ENCODE measurements at places on chromosomes 1 and 21.
A peak's percentile ranks its signal among the peaks of the same experiment; 100 is the strongest.

DNA sequence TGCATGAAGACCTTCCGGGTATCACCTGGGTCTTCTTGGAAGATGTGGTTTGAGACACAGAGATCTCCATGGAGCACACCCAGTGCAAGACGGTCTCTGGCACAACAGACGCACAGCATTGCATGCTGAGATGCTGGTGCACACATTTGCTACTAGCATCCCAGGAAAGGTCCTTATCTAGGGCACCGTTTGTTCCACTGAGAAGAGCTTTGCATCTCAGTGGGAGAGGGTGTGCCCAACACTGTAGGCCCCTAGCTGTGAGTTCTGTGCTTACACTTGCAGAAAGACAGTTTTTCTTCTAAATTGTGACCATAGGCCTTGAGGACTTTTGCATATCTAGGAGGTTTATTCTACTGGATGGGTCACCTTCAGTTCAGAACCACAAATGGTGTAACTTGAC, 554.1 kb downstream of the MATN1 start:
- DNase-seq: no peak

DNA sequence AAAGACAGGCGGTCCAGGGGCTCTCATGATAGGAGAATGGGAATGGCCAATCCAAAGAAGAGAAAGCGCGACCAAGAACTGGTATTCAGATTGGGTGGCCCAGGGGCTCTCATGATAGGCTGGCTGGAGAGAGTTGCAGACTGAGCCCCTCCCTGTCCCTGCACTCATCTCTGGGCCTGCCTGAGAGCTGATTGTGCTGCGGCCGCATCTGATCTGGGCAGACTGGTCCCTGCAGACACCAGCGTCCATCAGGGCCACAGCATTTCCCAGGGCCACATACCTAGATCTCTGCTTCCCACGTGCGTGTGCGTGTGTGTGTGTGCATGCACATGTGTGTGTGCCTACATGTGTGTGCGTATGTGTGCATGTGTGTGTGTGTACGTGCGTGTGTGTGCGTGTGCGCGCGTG, 30.4 kb upstream of the MAN1C1 start:
- no peak for DNase-seq

DNA sequence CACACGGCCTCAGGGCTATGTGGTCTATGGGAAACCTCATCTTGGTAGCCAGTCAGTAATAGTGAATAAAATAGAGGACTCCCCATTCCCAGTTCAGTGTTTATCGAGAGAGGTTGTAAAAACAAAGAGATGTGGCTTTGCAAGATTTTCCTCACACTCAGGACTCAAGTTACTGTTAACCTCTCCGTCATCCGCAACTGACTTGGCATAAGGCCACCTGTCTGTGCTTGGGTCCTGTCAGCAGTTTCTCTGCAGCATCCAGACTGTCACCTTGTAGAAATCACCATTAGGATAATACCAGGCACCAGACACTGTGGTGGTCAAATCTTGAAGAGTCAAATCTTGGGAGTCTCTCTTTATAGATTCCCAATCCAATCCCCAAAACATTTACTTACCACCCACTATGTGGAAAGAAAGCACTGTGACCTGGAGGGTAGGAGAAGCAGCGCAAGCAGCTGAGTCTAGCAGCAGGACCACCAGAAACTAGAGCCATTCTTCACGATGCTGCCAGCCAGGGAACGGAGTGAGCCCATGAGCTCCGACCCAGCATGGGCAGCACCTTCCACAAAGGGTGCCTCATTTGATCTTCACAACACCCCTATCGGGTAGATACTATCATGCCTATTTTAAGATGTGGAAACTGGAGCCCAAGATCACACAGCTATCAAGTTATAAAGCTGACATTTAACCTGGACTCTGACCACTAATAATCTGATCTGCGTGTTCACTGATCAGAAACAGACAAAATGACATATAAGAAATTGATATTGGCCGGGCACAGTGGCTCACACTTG, 5.6 kb upstream of the GPR25 start:
- no peak for DNase-seq

DNA sequence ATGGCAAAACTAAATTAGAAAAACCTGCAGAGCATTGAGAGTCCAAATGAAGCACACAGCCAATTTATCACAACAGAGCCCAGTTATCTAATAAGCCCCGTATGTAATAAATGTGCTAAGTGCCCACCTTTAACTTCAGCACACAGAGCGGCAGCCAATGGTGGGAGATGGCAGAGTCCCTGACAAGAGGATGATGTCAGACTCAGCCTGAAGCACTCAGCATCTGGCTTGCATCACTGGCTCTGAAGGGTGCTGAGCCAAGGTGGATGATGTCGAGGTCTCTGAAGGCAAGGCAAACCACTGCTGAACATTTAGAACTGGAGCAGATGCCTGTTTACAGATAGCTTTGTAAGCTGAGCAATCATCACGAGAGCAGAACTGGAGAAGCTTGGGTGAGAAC, 118.3 kb downstream of the NUF2 start:
- no peak for DNase-seq

- DNase-seq: no peak
Observed at GRCh38 chr1:225418059-225418458, 9.8 kb downstream of the LBR start.

- DNase-seq: no peak
Observed at GRCh38 chr1:204299814-204300365, 59.8 kb downstream of the PLEKHA6 start.

GRCh38 chr1:167899253-167899681, 14.7 kb downstream of the ADCY10 start:
- DNase-seq: no peak

DNA sequence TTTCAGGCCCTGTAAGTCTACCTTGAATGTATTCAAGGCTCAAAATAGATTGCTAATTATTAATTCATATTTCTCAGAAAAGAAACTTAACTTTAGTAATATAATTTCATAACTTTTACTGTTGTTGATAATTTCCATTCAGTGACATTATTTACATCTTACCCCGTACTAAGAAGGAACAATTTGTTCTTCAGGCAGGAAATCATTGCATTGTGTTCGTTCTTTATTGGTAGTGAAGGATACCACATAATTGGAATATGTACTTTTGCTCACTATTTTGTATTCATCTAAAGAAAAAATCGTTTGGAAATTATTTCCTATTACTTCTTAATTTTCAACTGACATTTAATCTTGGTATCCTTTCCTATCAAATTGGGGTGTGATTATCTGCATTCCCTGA, 39.4 kb downstream of the CTTNBP2NL start:
- DNase-seq: no peak

DNA sequence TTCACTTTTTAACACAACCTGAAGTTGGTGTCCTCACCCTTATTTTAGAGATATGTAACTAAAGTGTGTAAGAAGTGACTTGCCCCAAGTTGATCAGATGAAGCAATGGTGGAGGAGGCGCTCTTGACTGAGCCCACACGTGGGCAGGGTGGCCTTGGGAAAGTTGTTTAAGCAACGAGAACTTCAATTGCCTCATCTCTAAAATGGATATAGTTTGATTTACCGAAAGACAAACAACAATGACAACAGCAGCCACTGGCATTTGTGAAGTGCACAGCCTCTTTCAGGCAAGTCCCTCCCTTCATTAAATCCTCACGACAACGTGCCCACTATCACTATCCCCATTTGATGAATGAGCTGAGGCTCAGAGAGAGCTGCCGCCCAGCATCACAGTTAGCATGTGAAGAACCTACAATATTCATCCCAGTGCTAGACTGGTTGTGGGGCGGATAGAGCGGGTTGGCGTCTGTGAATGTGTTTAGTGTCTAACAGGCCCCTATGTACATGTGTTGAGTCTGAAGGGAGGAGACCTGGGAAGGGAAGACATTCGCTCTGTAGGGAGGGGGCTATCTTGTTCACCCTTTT, 3.0 kb downstream of the IL22RA1 start:
- no peak for DNase-seq

- peak; percentile 45 for DNase-seq
Observed at GRCh38 chr1:171160211-171160610, 24.9 kb upstream of the FMO2 start.

DNA sequence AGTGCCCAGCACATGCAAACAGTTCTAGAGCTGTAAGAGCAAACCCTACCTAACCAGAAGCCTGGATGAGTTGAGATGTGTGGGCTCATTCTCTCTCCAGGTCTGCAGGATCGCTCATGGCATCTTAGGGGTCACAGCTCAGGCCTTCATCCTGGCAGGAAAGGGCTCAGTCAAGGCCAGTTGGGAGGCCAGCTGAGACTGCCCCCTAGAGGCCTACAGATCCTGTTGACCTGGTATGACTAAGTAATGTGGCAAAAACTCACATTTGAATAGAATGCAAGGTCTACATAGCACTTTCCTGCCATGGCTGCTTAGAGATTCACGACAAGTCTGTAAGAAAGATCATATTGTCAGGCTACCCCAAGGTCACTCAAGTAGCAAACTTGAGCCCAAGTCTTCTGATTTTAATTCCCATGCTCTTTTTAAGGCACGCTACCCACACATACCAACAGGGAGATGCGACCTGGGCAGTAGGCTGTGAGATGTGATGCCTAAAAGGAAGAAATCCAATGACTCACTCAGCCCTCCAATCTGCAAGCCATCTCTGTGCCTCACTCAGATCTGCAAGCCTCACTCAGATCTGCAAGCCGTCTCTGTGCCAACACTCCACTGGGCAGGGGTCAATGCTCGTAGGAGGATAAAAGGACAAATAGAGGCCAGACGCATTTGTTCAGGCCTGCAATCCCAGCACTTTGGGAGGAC, 5.1 kb upstream of the CAPN8 start:
- no peak for DNase-seq

DNA sequence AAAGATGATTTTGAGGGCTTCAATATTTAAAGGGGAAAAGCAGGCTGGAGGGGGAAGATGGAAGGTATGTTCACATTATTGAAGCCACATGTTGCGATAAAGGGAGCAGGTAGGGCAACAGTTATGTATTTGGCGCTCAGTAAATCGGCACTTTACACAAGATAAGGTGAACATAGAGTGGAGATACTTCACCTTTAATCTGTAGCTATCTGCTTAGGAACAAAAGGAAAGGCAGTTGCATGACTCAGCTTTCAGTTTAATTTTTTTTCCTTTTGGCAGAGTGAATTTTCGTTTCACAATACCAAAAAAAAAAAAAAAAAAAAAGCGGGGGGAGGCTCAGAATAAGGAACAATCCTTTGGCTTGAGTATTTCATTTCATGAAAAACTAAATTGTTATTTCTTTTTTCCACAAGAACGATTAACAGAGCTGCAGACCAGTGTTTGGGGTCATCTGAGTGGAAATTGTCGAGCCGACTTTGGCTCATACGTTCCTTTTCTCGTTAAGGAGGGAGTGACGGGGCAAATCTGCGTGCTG, 1.1 kb upstream of the COQ8A start:
- DNase-seq: peak; percentile 80

- DNase-seq: no peak
Observed at GRCh38 chr1:36137776-36138175, 11.5 kb downstream of the TRAPPC3 start.

DNA sequence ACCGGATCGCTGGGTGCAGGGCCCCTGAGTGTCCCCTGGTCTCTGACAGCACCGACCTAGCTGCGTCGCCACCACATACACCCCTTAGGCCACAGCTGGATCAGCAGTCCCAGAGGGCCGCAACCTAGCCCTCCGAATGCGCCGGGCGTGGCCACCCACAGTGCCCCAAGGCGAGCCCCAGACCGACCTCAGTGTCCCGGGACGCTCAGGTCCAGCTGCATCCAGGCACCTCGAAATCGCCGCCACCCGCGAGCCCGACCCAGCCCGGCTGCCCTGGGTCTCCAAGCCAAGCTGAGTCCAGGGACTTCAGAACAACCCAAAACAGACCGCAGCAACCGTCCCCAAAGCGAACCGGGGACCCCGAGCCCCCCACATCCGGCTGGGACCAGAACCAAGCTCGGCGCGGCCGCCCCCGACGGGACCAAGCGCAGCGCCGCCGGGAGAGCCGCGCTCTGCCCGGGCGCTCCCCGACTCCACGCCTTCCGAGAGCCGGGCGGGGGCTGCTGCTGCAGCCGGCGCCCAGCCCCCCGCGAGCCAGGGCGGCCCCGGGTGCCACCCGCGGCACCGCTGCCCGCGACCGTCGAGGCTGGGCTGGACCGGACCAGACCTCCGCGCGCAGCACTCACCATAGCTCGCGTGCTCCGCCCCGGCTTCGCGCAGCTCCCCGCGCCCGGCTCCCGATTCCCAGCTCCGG, 54.6 kb upstream of the ECE1 start:
- no peak for DNase-seq

GRCh38 chr1:89578151-89578550, 53.5 kb downstream of the LRRC8B start:
- DNase-seq: no peak

DNA sequence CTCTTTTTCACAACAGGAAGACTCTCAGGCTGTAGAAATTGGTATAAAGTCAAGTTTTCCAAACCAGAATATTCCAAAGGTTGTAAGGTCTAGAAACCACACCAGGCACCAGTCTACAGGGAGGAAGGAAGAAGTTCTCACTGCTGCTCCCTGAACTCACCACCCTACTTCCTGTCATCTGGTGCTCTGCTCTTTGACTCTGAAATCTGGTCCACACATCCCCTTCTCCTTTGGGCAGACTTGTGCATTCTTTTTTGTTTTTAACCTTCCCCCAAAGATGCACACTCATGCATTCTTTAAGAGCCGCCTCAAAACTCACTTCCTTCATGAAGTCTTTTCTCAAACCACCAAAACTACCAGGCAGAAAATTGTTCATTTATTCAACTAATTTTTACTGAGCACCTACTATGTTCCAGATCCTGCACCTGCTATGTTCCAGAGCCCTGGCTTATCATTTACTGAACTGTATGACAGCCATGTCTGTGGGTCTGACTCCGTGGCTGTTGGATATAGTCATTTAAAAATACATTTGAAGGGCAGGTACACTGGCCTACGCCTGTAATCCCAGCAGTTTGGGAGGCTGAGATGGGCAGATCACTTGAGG, 30.1 kb upstream of the EPS15 start:
- DNase-seq: peak; percentile 57

GRCh38 chr1:204935155-204935554, 64.5 kb downstream of the NFASC start:
- no peak for DNase-seq

GRCh38 chr1:70504176-70504820, 93.2 kb downstream of the CTH start:
- DNase-seq: peak; percentile 63

DNA sequence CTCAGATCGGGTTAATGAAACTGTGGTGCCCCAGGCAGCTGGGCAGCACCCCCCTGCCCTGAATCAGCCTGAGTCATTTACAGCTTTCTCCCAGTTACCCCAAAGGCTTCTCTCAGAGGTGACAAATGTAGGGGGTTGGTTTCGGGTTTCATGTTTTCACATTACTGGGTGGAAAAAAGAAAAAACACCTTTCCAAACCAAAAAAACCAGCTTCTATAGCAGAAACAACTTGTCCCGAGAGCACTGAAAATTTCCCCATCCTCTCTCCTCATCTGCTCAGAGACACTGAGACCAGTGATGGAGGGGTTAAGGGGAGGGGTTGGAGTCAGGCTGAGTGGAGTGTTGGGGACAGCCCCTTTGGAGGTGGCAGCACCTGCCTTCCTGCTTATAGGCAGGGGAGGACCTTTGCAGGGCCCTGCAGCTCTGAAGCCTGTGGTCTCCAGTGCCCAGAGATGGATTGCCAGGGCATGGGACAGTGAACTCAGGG, 15.6 kb downstream of the UTP11 start:
- no peak for DNase-seq

GRCh38 chr1:45686015-45686287, 382 bp downstream of the GPBP1L1 start:
- peak; percentile 26 for DNase-seq

- DNase-seq: no peak
Observed at GRCh38 chr1:208544053-208544452, 299.9 kb upstream of the PLXNA2 start.

- DNase-seq: peak; percentile 71
Observed at GRCh38 chr1:111481387-111482221, 7.8 kb downstream of the C1orf162 start.

GRCh38 chr1:103960045-103960444, 210.3 kb downstream of the AMY1C start:
- no peak for DNase-seq

Measured in MV-4-11 (cell line).